Activated naive CD4-positive, alpha-beta T cell treated with anti-CD3 and anti-CD28 coated beads, Interleukin-2, amount 10 ng/mL, durations not matched to agents 7 days and 5 days (primary cell): ENCODE measurements at places on chromosomes 5 and 9.

GRCh38 chr5:145403992-145404391 lies 431.1 kb downstream of the PRELID2 start:
- no peak overlapping the region for H3K27ac ChIP-seq
- no peaks in the 10 kb centered on the region for H3K4me1 ChIP-seq
- no peaks in the 10 kb centered on the region for H3K36me3 ChIP-seq
- H3K4me3 ChIP-seq: no peak overlapping the region

DNA sequence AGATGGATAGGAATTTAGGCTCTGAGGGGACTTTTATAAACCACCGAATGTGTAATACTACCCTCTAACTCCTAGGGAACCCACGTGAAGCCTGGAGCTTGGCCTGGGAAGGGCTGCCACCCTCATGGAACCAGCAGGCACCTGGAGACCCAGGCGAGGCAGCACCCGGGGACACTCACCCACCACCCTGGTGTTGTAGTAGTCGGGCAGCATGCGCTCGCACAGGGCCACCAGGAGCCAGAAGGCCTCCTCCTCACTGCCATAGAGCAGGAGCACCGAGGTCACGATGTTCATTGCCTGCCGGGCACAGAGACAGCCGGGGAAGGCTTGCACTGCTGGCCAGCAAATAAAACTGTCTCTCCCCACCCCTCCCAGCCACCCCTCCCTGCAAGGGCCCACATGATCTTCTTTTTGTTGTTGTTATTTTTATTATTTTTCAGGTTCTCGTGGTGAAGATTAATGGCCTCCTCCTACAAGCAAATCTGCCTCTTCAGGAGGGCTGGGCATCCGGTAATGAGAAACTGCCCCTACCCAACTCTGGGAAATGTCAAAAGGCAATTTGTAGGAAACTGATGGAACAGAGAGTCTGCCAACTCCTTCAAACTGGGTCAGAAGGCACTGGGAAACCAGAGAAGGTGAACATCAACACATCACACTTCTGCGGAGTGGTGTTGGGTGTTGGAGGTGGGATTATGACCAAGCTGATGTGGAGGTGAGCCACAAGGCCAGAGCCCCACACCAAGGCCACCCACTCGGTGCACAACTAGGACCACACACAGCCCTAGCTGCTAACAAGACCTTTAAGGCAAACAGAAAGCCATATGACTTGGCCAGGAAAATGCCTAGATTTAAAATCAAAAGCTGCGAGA lies 17.4 kb upstream of the MRNIP start:
- H3K27ac ChIP-seq: no peak overlapping the region
- DNase-seq: no peak
- H3K27me3 ChIP-seq: no peaks in the 10 kb centered on the region
- H3K4me1 ChIP-seq: no peaks in the 10 kb centered on the region
- H3K36me3 ChIP-seq: peaks cover 23% of the 10 kb centered on the region

- peaks cover 6% of the 10 kb centered on the region for H3K36me3 ChIP-seq
- peak overlapping the region; percentile 58 for H3K27ac ChIP-seq
- no peak overlapping the region for H3K4me3 ChIP-seq
Measured at GRCh38 chr9:136527721-136528710, 17.8 kb downstream of the NOTCH1 start.

GRCh38 chr9:89687188-89687587 lies 82.4 kb downstream of the GADD45G start:
- no peaks in the 10 kb centered on the region for H3K36me3 ChIP-seq
- H3K27ac ChIP-seq: no peak overlapping the region
- H3K4me3 ChIP-seq: no peak overlapping the region
- no peak for DNase-seq
- H3K27me3 ChIP-seq: peaks cover 34% of the 10 kb centered on the region
- H3K4me1 ChIP-seq: peaks cover 24% of the 10 kb centered on the region

GRCh38 chr5:135578305-135578684 lies 496 bp downstream of the CXCL14 start:
- H3K27ac ChIP-seq: no peak overlapping the region
- DNase-seq: no peak
- no peaks in the 10 kb centered on the region for H3K36me3 ChIP-seq
- no peak overlapping the region for H3K4me3 ChIP-seq
- peaks cover 79% of the 10 kb centered on the region for H3K27me3 ChIP-seq

DNA sequence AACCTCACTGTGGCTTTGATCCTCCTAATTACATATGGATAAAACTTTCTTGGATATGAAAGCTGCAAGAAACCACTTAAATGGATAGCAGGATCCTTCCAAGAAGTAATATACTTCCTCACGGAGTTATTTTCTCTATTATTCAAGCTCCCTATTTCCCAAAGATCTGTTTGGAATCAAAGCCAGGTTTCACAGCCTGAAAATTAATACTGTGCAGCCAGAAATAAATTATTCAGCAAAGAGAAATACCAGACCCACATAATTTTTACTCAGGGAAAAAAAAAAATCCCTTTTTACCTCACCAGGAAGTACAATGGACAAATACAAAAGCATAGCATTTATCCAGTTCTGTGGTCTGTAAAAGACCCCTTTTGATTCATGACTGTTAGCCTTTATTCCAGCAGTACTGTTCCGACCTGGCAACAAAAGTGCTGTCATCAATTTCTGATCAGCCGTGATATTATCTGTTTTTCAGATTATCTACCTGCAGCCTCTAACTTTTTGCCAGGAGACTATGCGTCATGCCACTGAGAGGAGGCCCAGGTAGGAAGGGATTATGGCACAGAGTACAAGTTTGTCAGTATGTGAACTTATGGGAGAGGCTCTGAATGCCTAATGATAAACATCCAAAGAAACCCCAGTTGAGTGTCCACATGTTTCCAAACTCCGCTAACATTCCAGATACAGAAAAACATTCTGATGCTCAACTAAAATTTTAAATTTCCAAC lies 57.0 kb downstream of the FBN2 start:
- no peaks in the 10 kb centered on the region for H3K36me3 ChIP-seq
- no peaks in the 10 kb centered on the region for H3K4me1 ChIP-seq
- H3K4me3 ChIP-seq: no peak overlapping the region
- H3K27me3 ChIP-seq: no peaks in the 10 kb centered on the region
- no peak overlapping the region for H3K27ac ChIP-seq

- H3K27me3 ChIP-seq: no peaks in the 10 kb centered on the region
- H3K4me3 ChIP-seq: no peak overlapping the region
- no peaks in the 10 kb centered on the region for H3K4me1 ChIP-seq
Measured at GRCh38 chr9:91291866-91292265, 69.9 kb downstream of the AUH start.
